Activated naive CD8-positive, alpha-beta T cell treated with anti-CD3 and anti-CD28 coated beads, Interleukin-2, amount 10 ng/mL, durations not matched to agents 7 days and 5 days (primary cell): ENCODE measurements at places on chromosomes 11 and 22. TPM values are rescaled to one million over a fixed set of nuclear protein-coding genes. Genes with fewer than 3 reads are reported as not detected.

The STK33 gene
- 2.1 TPM for total RNA-seq

The PATE2 gene
- not detected for total RNA-seq

The RASL10A gene
- 0.80 TPM for total RNA-seq

DNA sequence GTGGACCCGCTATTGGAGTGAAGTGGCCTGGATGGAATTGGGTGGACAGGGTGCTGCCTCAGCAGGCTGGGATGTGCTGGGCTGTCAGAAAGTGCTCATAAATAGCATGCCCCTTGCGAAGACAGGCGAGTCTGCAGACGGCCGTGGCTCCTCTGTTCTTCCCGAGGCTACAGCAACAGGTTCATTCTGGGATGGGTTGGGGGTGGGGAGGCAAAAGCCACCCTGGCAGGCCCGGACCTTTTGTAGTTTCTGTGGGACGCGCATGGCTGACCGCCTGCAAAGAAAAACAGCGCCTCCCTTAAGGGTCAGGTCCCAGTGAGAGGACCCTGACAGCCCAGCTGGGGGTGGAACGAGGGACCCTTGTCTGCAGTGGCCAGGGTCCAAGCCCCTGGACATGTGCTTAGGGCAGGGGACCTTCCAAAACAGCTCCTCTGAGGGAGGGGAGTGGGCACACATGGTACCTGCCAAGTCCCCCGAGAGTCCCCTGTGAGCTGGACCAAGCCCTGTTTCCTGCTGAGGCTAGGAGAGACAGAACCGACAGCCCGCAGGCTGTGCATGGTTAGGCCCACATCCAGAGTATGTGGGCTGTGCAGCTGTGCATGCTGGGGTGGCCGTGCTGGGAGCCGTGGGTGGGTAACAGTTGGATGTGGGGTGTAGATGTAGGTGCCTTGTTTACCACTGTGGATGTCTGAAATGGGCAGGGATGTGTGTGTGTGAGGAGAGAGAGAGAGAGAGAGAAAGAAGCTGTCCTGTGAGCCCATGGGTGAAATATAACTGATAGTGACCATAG, at the start of gene CRYBB3:
Gene CRYBB3, plus strand, starts transcription at position 128 of the 790 bp plus-strand sequence. CDS start 1,539 bp downstream, outside the sequence.
- DNase-seq = no peak

GRCh38 chr11:23769214-23769613, 727.6 kb upstream of the LUZP2 start:
- no peak for DNase-seq

DNA sequence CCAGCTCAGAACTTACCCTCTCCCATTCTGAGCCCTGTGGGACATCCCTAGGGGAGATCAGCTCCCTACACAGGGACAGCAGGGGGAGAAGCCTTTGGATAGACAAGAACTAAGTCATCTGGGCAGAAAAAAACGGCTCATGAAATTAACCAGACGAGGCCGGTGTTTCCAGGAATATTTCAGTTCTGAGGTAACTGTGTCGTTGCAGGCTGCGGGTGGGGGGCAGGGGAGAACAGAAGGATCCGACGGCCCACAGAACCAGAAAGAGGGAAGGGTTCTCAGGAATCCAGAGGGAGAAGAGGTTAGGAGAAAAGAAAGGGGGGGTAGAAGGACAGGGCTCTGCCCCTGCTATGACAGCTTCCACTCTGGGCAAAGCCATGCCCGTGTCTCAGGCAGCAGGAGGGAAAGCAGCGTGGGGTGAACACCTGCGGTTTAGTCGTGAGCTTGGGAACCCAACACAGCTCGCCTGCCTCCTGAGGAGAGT, 3.6 kb downstream of the CLCF1 start:
- DNase-seq = no peak

- DNase-seq = no peak
Measured at GRCh38 chr22:35549328-35549727, 8.7 kb downstream of the RASD2 start.

- no peak for DNase-seq
Measured at GRCh38 chr11:102422817-102423712, 29.5 kb downstream of the TMEM123 start.

DNA sequence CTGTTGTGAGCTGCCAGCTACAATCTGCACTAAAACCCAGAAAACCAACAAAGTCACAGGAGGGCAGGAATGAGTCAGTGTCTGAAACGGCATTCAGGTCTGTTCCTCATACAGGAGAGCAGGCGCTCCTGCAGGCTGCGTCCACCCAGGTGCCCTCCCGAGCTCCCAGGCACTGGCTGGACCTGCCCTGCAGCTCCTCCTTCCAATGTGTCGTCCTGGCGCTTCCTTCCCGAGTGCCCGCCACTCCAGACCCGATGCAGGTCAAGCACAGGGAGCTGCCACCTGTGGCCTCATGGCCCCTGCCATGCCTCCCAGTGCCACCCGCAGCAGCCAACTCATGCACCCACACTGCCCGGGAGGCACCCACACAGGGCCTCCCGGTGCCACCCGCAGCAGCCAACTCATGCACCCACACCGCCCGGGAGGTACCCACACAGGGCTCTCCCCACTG, 12.0 kb downstream of the BRD1 start:
- no peak for DNase-seq

- no peak for DNase-seq
Measured at GRCh38 chr22:19412478-19412877, 19.1 kb downstream of the HIRA start.

DNA sequence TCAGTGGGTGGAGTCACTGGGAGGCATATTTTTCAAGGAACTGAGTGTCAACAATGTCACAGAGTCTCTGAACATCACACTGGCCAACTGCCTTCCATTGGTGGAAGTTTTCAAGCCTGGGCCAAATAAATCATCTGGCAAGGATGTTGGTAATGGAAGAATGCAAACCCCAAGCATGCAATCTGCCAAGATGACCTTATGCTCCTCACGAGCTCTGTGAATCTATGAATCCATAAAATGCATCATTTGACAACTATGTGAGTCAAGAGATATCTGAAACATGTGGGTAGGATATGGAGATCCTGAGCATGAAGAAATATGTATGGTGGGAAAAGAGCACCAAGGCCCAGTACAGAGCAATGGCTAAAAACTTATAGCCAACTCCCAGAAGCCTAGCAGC, 122.2 kb downstream of the PLEKHA7 start:
- DNase-seq = no peak

- DNase-seq = no peak
Measured at GRCh38 chr11:16011396-16011795, 344.9 kb downstream of the SOX6 start.

DNA sequence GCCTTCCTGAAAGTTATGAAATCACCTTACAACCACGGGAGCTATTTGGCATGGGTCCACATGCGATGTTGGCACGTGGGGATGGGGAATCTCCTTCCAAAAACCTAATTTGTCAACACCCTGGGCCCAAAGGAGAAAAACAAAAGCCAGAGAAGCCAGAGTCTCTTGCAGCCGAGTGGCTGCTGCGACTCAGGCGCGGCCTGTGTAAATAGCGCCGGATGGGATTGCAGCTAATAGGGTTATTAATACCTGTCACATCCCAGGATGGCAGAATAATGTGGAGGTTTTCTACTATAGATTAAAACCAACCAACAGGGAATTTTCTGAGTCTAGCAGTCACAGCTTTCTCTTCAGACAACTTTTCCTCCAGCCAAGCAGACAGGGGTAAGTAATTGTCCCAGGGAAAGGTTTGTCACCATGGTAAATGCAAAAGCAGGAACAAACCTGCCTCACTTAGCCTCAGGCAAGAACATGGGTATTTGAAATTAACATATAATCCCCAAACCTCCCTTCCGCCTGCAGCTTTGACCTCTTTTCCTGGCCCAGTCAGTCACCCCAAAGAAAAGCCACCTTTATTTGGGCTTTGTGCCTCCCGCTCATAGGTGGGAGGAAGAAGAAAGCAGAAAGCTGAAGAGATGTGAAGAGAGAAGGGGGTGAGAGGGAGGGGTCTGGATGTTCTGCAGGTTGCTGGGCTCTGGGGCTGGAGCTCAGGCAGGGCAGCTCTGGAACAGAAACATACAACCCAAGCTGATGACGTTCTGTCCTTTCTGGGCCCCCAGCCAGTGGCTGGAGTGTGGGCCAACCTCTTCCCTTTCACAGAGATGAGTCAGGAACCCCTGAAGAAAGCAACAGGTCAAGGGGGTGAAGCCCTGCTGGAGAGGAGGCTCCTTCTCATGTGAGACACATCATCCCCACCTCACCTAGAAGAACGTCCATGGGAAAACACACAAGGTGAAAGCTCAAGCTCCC, 376.5 kb downstream of the NXPE2 start:
- DNase-seq = no peak

- DNase-seq = peak; percentile 72
Measured at GRCh38 chr22:36329254-36330078, 58.3 kb downstream of the MYH9 start.

GRCh38 chr22:44360668-44361381, 48.1 kb upstream of the SHISAL1 start:
- no peak for DNase-seq
